ENCODE measurements at places on chromosomes 12 and 14. TPM values are rescaled to one million over a fixed set of nuclear protein-coding genes. Genes with fewer than 3 reads are reported as not detected.

Gene ZFHX2
- total RNA-seq, result 2.9 TPM

DNA sequence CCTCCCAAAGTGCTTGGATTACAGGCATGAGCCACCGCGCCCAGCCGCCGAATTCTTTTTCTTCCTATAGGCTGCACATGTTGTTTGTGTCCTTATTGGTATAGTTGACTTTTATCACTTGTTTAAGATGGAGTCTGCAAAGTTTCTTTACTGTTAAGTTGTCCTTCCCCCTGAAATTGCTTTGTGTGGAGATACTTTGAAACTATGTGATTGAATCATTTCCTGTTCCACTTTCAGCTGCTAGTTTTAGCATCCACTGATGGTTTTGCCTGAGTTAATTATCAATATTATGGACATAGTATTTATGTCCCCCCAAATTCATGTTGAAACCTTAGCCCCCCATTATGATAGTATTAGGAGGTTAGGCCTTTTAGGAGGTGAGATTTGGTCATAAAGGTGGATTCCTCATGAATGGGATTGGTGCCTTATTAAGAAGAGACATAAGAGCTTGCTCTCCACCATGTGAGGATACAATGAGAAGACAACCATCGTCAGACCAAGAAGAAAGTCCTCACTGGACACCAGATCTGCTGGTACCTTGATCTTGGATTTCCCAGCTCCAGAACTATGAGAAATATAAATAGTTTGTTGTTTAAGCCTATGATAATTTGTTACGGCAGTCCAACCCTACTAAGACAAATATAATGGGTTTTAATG lies 34.9 kb downstream of the PPHLN1 start:
- no peaks in the 10 kb centered on the region for H3K4me1 ChIP-seq
- H3K36me3 ChIP-seq, result peaks cover 13% of the 10 kb centered on the region
- H3K4me3 ChIP-seq, result no peak overlapping the region
- H3K27me3 ChIP-seq, result no peaks in the 10 kb centered on the region

- H3K27me3 ChIP-seq, result peaks cover 3% of the 10 kb centered on the region
Observed at GRCh38 chr12:7376196-7376595, 67.8 kb downstream of the CD163L1 start.

DNA sequence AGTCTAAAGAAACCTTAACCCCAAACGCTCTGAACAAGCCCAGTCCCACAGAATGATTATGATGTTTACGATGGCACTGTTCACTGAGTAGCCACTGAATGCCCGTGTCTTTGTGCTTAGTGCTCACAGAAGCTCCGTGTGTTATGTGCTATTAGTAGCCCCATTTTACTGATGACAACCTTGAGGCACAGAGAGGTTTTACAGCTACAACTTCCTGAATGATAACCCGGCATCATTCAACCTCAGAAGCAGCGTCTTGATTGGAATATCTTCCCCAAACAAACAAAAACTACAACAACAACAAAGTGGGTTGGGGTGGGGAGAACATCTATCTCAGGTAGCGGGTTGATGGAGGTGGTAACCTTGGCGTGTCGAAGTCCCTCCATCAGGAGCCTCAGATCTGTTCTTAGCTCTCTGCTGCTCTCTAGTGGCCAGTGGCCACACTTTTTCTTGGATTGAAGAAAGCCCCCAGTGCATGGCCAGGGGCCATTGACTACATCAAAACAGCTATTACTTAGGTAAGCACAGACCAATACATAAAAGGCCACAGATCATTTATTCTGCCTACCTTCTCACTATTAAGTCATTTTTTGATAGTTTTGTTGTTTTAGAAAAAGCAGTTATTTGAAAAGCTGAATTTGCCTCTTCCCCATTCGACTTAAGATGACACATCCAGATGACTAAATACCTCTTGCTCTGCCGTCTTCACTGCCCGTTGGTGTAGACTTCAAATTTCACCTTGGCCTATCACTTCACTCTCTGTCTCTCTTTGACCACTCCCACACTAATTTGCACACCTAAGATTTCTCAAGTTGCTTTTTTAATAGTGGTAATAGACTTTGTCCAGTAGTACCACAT lies 376.9 kb downstream of the GALC start:
- H3K27me3 ChIP-seq, result no peaks in the 10 kb centered on the region
- no peaks in the 10 kb centered on the region for H3K4me1 ChIP-seq
- no peak overlapping the region for H3K4me3 ChIP-seq
- no peak for DNase-seq
- no peaks in the 10 kb centered on the region for H3K36me3 ChIP-seq
- H3K27ac ChIP-seq, result no peak overlapping the region

Gene UBE2N
- 99.0 TPM for total RNA-seq

DNA sequence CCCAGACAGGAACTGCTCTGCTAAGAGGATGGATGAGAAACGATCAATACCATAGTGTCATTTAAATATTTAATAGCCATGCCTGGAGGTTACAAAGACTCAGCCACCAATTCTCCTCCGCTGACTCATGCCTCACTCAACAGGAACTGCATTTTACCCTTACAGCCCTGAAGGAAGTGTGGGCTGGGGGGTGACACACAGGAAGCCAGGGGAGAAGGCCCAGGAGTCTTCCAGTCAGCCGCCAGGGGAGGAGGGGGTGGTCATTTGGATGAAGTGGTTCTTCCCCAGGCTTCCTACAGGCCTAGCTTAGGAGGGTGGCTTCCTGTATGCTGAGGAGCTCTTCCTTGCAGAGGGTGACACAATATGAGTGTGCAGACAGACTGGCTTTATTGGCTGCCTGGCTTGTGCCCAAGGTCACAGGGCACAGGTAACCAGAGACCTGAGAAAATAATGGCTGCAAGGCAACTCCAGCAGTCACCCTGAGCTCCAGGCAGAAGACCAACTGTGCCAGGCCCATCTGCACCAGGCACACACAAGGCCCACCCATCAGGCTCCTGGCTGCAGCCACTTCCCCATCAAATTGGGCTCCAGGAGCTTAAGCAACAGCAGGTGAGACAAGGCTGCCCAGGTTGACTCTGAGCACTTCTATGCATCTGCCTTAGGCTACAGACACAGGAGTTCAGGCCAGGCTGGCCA lies 30.6 kb upstream of the RPLP0 start:
- H3K27ac ChIP-seq, result peak overlapping the region; percentile 91
- peak; percentile 70 for DNase-seq
- H3K36me3 ChIP-seq, result no peaks in the 10 kb centered on the region
- peaks cover 100% of the 10 kb centered on the region for H3K4me1 ChIP-seq
- H3K4me3 ChIP-seq, result peak overlapping the region; percentile 16

DNA sequence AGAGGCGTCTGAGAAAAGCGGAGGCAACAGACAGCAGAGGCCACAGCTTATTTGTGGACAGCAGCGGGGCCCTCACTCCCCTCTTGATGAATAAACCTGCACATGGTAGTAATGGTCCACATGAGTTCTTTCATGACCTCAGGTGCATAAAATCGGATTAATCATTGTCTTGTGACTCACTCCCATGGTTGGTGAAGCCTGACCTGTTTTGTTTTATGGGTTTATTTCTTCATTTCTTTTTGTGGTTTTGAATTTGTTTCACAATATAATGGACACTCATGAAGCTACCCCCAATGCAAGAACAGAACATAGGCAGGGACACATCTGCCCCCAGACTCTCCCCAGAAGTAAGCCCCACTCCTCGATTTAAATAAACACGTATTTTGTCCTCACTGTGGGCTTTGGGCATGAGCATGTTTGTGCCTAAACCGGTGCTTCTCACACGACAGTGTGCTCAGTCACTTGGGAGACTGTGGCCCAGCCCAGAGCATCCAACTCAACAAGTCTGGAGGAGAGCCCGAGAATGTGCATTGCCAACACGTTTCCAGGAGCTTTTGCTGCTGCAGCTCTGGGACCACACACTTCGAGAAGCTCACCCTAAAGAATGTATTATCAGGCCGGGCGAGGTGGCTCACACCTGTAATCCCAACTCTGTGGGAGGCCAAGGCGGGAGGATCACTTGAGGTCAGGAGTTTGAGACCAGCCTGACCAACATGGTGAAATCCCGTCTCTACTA lies 116.1 kb downstream of the SCARB1 start:
- no peak overlapping the region for H3K4me3 ChIP-seq
- H3K27me3 ChIP-seq, result peaks cover 7% of the 10 kb centered on the region
- no peak for DNase-seq
- no peaks in the 10 kb centered on the region for H3K36me3 ChIP-seq
- H3K4me1 ChIP-seq, result peaks cover 8% of the 10 kb centered on the region

GRCh38 chr12:93198086-93198485 lies 179.6 kb upstream of the NUDT4 start:
- no peak for DNase-seq
- H3K27me3 ChIP-seq, result no peaks in the 10 kb centered on the region
- H3K4me1 ChIP-seq, result no peaks in the 10 kb centered on the region

- no peak overlapping the region for H3K4me3 ChIP-seq
- peak overlapping the region; percentile 48 for H3K27ac ChIP-seq
- H3K4me1 ChIP-seq, result peaks cover 37% of the 10 kb centered on the region
- H3K27me3 ChIP-seq, result no peaks in the 10 kb centered on the region
Observed at GRCh38 chr14:91368776-91369416, 48.7 kb downstream of the CCDC88C start.

GRCh38 chr14:99212646-99213045 lies 59.4 kb downstream of the BCL11B start:
- no peak overlapping the region for H3K27ac ChIP-seq
- no peak for DNase-seq
- no peaks in the 10 kb centered on the region for H3K36me3 ChIP-seq
- H3K4me3 ChIP-seq, result no peak overlapping the region

- no peak overlapping the region for H3K4me3 ChIP-seq
- H3K4me1 ChIP-seq, result no peaks in the 10 kb centered on the region
- DNase-seq, result no peak
Observed at GRCh38 chr14:65805113-65805473, 392.6 kb downstream of the FUT8 start.

Gene ALKBH1
- 8.8 TPM for total RNA-seq

- DNase-seq, result no peak
- H3K27me3 ChIP-seq, result no peaks in the 10 kb centered on the region
- H3K36me3 ChIP-seq, result no peaks in the 10 kb centered on the region
- H3K27ac ChIP-seq, result no peak overlapping the region
- H3K4me3 ChIP-seq, result no peak overlapping the region
- H3K4me1 ChIP-seq, result no peaks in the 10 kb centered on the region
Observed at GRCh38 chr12:96652870-96653269, 163.5 kb downstream of the CFAP54 start.
